ENCODE measurements at places on chromosomes 11 and 22.

DNA sequence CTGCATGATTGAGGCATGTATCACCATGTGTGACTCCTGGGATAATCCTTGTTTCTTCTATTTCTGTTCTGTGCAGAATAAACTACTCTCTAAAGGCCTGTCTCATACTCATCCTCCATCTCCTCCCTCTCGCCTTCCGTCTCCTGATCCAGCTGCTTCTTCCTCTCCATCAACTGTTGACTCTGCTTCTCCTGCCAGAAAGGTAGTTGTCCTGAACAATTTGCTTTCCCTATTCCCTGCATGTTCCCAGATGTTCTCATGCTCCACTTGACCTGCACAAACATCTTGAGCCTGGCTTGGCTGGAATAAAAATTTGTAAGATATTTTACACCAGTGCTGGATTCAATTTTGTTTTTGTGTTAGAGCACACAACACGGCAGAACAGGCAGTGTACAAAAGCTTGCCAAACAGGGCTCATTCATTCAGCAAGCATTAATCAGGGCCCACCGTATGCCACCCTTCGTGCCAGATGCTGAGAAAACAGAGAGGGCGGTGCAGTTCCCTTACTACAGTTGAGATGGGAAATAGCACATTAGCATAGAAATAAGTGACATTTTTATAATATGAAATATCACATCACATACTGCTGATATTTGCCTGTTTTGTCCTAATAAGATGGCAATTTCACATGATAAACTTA, 133.3 kb upstream of the PARVA start:
- DNase-seq, result no peak

DNA sequence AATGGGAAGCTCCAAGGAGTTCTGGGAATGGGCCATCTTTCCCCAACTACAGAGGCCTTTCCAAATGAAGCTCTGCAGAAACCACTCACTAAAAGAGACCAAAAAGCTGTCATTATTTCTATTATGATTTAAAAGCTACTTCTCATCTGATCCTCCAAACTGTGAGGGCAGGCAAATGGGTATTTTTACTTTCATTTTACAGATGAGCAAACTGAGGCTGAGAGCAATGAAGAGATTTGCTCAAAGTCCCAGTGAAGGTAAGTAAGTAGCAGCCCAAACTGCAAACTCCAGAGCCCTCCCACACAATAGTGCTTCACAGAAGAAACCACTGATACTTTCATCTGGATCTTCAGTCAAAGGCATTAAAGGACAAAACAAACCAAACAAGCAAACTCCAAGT, 1.4 kb downstream of the RSPH14 start:
- DNase-seq, result no peak

- no peak for DNase-seq
These were observed 127.3 kb downstream of the MORC2 start for GRCh38 chr22:30841273-30841672.

DNA sequence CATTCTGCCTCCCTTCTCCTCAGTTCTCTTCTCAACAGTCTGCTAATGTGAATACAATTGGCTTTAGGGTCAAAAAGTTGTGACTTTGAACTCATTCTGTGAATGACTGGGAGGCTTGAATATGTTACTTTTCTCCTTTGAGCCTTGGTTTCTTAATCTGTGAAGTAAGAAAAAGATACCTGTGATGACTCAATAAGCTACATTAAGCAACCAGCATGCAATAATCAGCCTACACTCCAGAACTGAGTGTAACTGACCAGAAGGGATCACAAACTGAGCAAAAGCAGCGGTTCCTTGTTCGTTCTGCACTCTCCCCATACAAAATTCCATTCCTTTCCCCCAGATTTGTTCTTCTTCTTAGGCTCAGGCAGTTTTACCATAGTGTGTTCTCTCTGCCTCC, 23.4 kb downstream of the ZNF202 start:
- peak; percentile 31 for DNase-seq

DNA sequence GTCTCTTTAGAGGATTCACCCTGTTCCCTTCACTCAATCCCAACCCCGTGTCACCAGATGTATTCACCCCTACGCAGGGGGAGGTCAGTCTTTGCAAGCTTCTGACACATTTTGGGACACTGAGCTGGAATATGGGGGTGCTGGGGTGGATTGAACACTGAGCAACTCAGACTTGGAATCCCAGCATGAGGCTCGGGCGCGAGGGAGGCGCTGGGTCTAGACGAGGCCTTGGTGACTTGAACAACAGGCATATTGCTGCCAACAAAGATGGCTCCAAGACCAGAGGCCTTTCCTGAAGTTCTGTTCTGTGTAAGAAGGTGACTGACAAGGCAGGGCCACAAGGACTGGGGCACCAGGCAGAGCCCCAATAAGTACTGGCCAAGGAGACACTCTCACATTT, 3.0 kb upstream of the SCGB2A1 start:
- DNase-seq, result no peak

DNA sequence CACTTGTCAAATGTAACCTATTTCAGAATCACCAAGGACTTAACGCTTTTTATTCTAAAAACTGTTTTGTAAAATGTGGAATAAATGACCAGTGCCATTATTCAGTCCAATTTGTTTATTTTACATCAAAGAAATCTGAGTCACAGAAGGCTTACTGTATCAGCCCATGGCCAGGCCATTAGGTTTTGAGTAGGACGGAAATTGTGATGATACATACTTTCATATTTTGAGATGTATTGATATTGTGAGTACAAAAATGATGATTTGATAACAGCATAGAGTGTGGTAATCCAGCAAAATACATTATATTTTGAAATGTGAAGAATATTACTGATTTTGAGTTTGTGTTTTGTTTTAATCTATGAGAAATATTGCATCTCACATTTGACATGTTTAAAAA, 81.1 kb downstream of the PIWIL3 start:
- DNase-seq, result no peak

DNA sequence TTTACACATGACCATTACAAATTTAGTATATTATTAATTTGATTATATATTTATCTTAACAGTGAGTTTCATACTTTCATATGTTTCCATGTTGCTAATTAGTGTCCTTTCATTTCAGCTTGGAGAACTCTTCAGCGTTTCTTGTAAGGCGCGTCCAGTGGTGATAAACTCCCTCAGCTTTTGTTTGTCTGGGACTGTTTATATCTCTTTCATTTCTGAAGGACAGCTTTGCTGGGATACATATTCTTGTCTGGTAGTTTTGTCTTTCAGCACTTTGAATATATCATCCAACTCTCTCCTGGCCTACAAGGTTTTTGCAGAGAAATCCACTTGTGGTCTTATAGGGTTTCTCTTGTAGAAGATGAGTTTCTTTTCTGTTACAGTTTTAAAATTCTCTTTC, 12.4 kb downstream of the BIRC2 start:
- no peak for DNase-seq

DNA sequence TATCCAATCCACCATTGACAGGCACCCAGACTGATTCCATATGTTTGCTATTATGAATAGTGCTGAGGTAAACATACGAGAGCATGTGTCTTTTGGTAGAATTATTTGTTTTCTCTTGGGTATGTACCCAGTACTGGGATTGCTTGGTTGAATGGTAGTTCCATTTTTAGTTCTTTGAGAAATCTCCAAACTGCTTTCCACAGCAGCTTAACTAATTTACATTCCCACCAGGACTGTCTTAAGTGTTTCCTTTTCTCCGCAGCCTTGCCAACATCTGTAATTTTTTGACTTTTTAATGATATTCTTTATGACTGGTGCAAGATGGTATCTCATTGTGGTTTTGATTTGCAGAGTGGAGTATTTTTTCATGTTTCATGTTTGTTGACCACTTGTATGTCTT, 8.3 kb downstream of the FDX1 start:
- no peak for DNase-seq

- DNase-seq, result peak; percentile 51
These were observed 35.4 kb upstream of the INCENP start for GRCh38 chr11:62088331-62088933.

GRCh38 chr11:61736310-61736709, 16.1 kb upstream of the MYRF start:
- DNase-seq, result no peak

Data from OCI-M1 (cell line).